ENCODE measurements at places on chromosomes 7 and 10.

DNA sequence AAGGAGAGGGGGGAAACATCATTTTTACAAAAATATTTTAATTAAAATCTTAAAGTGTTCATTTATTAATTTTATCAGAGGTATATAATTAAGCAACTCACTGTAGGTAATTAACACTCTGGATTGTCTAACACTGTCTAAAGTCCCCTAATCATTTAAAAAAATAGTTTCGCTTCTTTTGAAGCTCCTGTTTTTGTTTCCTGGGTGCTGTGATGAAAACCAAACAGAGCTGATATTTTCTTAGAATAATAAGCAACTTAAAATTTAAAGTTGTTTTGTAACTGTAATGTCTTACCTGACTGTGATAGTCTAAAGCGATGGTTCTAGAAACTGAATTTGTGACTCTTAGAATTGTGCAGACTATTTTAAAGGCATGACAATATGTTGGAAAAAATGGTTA, 961.0 kb downstream of the GATA3 start:
- DNase-seq = no peak

- DNase-seq = no peak
Observed at GRCh38 chr7:157791261-157791660, 454.5 kb downstream of the DNAJB6 start.

DNA sequence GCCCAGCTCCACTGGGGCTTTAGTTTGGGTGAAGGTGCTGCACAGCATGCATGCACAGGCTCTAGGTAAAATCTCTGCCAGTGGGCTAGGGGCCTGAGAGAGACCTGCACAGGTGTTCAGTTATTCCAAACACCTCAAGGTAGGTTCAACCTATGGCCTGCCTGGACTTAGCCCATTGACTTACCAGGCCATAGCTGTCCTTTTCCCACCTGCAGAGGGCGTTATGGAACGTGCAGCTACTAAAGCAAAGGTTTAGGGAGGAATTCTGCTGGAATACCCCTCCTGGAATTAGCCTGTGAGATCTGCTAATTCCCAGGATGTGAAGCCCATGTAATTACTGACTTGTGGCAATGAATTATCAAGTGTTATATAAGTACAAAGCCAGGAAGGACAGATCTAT, 3.6 kb downstream of the VWC2 start:
- no peak for DNase-seq

DNA sequence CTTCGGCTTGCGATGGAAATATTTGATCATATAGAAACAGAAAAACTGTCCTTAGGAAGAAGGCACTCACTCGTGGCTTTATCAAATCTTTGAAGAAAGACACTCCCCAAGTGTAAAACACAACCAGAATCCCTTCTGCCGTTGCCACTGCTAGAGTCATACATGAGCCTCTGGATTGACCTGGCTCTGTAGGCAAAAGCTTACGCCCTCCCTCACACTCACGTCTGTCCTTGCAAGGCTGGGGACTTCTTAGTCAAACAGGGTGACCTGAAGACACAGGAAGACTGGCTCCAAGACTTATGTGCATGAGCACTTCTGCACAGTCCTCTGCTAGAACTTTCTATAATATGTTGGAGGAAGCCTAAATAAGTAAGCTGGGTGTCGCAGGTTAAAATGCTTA, 135.4 kb upstream of the MDFIC start:
- DNase-seq = no peak

DNA sequence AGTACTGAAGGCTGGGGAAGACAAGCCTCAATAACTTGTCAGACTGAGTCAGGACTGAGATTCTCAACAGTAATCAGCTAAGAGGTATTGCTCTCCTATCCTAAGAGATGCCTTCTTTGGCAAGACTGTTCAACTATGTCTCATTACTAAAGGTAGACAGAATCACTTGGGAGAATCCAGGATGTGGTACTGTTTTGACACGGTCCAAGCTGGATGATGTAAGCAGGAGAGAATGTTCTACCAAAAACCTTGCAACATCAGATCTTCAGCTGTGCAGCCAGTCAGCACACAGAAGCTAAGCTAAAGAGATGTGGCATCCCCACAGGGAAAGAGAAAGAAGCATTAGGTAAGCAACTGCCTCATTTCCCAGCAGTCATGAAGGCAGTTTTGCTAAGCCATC, 391.4 kb downstream of the NRG3 start:
- DNase-seq = no peak

DNA sequence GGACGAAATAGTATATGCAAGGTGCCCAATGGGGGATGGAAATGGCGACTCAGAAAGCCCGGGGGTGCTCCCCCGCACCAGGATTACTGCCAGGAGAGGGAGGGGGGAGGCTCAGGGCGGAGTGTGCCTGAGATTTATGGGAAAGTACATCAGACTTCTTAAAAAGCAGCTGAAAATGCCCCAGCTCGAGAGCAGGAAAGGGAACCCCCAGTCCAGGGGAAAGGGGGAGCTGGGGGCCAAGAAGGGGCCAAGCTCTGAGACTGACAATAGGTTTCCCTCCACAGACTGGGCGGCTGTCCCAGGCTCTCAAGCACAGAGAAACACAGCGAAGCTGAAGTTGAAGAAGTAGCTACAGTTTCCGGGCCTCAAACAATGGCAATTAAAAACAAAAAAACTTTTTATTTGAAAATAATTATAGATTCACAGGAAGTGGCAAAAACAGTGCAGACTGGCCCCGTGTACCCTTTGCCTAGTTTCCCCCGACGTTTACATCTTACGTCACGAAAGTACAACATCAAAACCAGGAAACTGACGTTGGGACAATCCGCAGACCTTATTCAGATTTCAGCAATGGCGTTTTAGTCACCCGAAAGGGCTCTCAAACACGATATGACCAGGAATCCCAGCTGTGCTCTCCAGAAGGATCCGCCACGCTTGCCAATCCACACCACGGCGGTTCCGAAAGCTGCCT, 83.9 kb upstream of the FGFR2 start:
- DNase-seq = no peak
